ENCODE measurements at places on chromosomes 3 and 15.

DNA sequence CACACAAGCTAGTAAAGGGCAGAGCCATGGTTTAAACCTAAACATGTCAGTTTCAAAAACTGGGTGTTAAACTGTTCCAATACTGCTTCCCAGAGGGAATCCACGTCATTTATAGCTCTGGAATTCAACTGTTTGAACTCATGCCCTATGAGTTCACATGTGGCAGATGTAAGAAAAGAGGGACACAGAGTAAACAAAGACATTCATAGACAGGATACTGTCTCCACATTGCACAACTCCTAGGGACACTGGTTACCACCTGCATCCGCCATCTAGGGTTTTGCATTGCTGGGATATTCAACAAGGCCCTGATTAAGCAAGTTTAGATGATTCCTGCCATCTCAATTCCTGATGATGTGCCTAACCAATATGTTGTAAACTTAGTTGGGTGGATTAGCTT lies 134.1 kb upstream of the COL8A1 start:
- no peak for DNase-seq

DNA sequence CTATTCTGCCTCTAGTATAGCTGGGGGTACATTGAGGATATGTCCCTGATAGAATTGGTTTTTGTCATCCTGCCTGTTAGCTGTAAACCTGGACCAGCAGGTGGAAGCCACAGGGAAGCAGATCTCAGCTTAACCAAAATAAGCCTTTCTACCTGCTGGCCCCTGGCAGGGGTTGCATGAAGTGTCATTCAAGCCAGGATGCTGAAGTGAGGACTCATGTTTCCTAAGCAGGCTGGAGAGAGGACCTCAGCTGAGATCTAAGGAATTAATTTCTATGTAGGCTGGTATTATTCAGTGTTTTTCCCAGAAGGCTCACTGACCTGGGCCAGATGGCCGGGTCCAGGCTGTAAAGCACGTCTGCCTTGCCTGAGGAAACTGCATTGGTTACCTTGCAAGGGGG lies 128.9 kb downstream of the MEGF11 start:
- DNase-seq, result no peak

DNA sequence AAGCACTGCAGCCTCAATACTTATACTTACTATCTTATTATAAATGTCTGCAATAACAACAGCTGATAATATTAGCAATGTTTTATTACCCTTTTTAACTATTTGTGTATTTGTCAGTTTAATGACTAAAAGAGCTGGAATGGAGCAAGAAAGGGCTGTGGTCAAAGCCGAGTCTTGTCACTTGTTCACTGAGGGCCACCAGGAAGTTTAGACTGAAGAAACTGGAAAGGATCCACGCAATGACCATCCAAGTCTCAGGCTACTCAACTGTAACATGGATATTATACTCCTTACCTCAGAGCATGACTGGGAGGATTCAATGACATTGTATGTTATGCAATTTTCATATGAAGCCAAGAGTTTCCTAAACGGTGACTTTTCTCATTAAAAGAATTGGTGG lies 90.4 kb downstream of the TJP1 start:
- DNase-seq, result no peak

- no peak for DNase-seq
These were observed 7.6 kb downstream of the LPCAT4 start for GRCh38 chr15:34359416-34359815.

DNA sequence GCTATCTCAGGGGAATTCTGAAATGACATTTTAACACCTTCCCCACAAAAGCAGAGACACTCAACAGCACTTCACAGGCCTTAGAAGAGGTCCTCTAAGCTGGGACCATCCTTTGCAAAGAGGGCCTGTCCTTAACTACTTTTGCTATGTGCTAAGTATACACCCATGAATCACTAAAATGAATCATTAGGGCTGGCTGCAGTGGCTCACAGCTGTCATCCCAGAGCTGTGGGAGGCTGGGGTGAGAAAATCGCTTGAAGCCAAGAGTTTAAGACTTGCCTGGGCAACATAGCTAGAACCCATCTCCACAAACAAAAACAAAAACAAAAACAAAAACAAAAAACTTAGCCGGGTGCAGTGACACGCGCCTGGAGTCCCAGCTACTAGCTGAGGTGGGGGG lies 53.9 kb upstream of the MELTF start:
- peak; percentile 32 for DNase-seq

DNA sequence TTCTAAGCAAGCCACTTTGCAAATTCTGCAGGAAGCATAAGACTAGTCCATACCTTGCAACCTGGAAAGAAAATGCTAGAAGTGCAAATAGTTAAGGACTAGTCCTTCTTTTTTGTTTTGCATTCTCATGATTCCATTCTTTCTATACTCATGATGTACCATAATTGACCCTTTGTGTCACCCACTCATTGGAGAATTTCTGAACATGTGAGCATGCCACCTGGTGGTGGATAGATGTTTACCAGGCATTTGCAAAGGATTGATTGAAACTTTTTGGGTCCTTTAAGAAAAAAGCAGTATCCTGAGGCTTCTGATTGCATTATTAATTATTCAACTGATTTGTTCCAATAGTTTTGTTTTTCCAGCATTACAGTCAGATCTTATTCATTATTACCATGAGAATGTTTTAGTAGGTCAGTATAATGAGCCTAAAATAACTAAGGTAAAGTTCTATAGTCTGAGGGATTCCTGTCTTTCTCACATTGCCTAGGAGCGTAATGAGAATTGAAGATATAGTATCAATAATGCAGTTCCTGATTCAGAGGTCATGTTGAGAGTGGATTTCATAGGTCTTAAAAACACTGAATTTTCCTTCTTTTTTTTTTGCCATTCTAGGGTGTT lies 20.2 kb upstream of the DIPK2A start:
- peak; percentile 47 for DNase-seq

GRCh38 chr3:65078748-65079147 lies 390.9 kb upstream of the ADAMTS9 start:
- no peak for DNase-seq

GRCh38 chr3:118628704-118629341 lies 405.8 kb downstream of the IGSF11 start:
- DNase-seq, result peak; percentile 93

DNA sequence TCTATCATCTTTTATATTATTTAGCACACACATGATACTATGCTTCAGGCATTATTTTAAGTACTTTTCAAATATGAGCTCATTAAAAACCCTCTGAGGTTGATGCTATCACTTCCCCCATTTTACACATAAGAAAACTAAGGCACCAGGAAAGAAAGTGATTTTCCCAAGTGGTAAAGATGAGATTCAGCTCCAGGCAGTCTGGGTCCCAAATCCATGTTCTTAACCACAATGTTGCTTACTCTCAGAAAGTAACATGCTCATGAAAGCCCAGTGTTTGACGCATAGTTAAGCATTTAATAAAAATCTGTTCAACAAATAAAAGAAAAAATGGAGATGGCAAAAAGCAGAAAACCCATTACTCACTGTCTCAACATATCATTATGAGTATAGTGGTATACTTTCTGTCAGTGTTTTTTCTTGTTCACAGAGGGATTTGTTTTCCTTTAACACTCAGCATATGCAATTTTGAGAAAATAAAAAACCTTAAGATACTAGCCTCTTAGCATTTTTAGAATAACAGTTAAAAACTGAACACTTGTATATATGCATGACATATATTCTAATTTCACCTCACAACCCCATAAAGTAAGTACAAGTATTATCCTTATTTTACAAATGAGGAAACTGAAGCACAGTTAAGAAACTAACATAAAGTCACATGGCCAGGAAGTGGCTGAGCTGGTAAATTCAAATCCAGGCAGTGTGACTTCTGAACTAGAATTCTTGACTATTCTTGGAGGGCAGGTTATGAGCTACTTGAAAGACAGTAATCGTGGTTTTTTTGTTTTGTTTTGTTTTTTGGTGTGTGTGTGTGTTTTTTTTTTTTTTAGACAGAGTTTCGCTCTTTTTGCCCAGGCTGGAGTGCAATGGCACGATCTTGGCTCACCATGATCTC lies 10.4 kb downstream of the PEAK1 start:
- DNase-seq, result peak; percentile 27

Data from Ammon's horn (tissue), 1 donor.